HAP-1 (cell line): ENCODE measurements at places on chromosomes 16 and 17.

GRCh38 chr16:69396187-69397061 is 10.6 kb upstream of the TERF2 start:
- peak; percentile 98 for DNase-seq

- DNase-seq, result no peak
Measured at GRCh38 chr17:80113033-80113484, 11.7 kb downstream of the GAA start.

DNA sequence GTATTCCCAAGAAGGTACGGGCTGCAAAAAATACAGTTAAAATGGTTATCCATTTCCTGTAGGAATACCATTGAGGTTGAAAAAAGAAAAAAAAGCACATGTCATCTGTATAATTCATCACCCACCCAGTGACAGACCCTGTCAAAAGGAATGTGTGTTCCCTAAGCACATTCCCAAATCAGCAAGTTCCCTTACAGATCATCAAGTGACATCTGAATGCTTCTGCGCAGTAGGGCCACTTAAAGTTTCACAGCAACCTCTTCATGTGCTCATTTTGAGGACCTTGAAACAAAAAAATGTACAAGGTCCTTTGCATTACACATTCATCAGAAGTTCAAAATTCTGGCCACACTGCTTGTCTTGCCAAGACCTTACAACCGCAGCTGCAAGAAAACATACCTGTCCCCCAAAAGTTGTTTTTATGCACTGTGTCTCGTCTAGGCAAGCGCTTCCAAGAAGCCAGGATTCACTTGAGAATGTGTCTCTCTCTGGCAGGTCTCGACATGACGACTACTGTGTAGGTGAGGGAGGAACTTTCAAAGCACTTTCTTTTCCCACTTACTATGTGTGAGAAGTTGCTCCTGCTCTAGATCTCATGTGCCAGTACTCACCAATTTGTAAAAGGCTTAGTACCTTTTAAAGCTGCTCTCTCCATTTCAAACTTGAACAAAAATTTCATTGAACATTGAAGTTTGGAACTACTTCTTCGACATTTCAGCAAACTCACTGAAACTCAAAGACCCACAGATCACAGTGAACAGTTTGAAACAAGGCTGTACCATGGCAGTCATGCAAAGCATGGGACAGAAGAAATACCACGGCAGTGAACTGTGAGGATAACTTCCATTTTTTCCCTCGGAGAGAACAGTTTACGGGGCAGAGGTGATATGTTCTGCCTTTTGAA is 4.3 kb upstream of the POLG2 start:
- no peak for DNase-seq

GRCh38 chr16:824194-824593 is 23.7 kb upstream of the GNG13 start:
- DNase-seq, result no peak

DNA sequence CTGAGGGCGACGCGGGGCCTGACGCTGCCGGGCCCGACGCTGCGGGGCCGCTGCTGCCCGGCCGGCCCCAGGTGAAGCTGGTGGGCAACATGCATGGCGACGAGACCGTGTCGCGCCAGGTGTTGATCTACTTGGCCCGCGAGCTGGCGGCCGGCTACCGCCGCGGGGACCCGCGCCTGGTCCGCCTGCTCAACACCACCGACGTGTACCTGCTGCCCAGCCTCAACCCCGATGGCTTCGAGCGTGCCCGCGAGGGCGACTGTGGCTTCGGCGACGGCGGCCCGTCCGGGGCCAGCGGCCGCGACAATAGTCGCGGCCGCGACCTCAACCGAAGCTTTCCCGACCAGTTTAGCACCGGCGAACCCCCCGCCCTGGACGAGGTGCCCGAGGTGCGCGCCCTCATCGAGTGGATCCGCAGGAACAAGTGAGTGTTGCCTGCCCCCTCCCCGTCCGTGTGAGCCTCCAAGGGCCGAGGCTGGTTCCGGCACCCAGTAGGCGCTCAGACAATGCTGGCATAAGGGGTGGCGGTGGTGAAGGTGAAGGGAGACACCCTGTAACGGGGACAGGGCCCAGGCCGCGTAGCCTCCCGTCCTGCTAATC is 676 bp downstream of the CPD start:
- peak; percentile 39 for DNase-seq

DNA sequence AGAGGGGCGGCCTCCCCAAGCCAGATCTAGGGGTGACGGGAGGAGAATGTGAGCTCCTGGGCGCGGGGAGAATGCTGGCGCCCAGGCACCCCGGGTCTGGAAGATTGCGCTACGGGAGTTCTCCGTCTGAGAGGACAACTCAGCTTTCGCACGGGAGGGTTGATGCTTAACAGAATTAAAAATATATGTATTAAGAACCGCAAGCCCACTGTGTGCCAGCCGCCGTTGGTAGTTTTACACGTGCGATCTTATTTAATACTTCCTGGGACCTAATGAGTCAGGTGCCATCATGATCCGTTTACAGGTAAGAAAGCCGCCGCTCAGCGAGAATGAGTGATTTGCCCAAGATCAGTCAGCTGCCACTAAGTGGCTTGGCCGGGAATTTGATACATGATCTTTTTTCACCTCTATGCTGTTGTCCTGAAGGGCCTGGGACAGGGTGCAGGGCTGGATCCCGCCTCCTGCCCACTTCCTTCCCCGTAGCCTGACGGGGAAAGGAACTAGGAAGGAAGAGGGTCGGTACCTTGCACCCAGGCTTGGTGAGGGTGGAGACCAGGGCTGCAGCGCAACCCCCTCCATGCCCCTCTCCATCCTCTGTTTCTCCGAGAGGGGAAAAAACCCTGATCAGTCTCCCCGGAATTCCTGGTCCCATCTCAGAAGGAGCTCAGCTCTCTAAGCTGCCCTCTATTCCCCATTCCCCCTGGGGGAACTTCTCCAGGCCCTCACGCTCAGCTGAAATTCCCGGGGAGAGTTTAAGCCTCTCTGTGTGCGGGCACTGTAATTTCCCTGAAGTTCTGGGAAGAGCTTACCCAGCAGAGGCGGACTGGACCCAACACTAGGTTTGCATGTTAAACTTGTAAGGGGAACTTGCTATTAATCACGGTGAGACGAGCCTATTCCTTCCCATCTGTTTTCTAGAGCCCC is 983 bp downstream of the VAT1L start:
- DNase-seq, result no peak

- DNase-seq, result peak; percentile 28
Measured at GRCh38 chr16:14641926-14642325, 9.2 kb downstream of the BFAR start.

DNA sequence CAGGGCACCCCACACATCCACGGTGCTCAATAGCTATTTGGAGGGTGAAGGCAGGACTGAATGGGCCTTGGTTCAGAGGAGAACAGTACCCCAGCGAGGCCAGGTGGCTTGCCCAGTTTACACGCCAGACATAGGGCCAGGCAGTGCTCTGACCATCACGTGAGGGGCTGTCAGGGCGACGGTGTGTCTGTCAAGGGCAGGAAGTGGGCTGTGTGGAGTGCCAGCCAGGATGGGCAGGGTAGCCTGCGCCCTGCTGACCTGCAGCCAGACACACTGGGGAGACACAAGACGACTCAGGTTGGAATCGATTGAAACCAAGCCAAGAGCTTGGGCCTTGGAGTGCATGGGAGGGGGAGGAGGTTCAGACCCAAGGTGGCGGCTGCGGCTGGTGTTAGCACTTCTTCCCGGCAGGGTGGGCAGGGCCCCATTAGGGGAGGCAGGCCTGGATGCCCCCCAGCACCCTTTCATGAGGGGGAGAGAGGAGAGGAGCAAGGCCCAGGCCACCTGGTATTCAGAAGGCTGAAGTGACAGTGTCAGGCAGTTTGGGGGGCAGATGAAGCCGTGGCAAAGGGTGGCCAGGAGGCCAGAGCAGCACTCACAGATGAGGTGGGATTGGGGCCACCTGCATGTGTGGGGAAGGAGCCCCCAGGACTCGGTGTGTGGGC is 68.2 kb downstream of the SREBF1 start:
- DNase-seq, result no peak

- DNase-seq, result no peak
Measured at GRCh38 chr16:68792465-68793324, 50.6 kb upstream of the TANGO6 start.
